ENCODE measurements at places on chromosomes 7 and 10. TPM values are rescaled to one million over a fixed set of nuclear protein-coding genes. Genes with fewer than 3 reads are reported as not detected.

DNA sequence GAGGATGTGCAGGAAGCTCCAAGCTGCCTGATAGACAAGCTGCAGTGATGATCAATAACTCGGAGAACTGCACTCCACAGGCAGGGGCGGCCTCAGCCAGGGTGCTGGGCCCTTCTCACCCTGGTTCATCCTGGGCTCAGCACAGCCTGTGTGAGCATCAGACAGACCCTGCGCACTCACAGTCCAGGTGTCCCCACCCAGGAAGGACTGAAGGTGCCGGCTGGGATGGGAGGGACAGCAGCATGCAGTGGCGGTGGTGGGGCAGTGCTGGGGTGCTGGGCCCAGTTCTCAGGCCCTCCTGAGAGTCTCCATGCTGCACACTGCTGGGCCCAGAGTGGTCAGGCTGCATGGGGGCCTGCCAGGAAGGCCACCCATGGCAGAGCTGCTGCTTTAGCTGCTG, 74.1 kb downstream of the ITIH5 start:
- no peak for DNase-seq

GRCh38 chr7:147008530-147008929, 891.9 kb downstream of the CNTNAP2 start:
- no peak for DNase-seq

DNA sequence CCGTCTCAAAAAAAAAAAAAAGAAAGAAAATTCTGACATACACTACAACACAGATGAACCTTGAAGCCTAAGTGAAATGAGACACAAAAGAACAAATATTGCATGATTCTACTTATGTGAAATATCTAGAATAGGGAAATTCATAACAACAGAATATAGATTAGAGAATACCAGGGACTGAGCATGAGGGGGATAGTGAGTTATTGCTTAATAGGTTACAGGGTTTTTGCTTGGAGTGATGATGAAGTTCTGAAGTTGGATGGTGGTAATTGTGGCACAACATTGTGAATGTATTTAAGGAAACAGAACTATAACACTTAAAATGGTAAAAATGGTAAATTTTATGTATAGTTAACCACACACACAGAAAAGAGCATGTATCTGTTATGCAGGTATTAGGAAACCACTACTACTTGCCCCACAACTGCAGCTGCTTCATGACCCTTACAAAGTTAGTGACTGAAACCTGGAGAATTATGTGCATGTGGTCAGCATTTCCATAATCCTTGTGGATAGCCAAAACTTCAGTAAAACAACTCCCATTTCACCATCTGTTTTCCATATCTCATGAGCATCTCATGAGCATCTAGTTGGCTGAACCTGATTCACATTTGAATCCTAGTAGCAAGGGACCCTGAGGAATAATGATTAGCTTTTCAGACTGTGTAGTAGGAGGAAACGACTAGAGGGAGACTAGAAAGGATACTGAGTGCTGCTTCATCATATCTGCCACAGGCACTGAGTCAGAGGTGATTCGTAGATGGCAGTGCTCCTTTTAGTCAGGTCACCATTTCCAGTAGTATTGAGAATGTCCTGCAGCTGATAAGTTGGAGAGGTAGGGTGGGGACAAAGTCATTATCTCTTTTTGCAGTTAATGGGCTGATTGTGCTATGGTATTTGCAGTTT, 26.3 kb downstream of the SAMD8 start:
- DNase-seq, result no peak

GRCh38 chr7:127782075-127782474, 130.1 kb downstream of the SND1 start:
- DNase-seq, result no peak

GRCh38 chr10:97180363-97180755, 5.4 kb downstream of the SLIT1 start:
- DNase-seq, result no peak

- DNase-seq, result no peak
Observed at GRCh38 chr7:143811-144453, 48.4 kb upstream of the FAM20C start.

GRCh38 chr10:112720178-112720577, 229.9 kb upstream of the TCF7L2 start:
- DNase-seq, result no peak

DNA sequence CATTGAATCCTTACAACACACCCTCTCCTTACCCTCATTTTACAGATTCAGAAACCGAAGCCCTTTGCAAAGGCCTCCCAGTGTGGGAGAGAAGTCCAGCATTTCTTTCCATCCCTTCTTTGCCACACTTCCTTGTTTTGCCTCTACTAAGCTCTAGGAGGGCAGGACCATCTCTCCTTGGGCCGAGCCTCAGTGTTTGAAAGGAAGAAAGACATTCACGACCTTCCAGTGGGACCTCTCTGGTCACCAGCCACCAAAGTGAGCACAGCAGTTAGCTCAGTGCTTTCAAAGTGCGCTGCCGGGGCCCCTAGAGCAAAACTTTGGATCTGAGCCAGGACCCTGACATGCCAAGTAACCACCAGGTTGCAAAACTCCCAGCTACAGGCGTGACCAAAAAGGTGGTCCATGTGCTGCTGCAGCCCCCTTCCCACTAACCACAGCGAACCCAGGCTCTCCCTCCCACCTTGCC, 12.4 kb downstream of the CTBP2 start:
- DNase-seq, result no peak

DNA sequence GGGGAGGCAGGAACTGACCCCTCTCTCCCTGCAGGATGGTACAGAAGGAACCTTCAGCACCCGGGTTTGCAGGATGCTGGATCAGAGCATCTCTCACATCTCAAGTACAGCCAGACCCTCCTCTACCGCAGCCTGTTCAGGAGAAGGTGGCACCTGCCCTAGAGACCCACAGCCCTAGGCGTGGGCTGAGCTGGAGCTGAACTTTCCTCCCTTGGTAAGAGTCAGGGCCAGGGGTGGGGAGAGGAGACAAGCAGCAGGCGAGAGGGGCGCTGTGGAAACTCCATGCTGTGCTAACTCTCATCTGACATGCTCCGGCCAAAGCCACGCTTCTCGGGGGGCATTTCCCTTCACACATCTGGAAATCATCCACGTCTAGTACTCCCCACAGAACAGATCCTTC, 154.4 kb downstream of the DIP2C start:
- peak; percentile 44 for DNase-seq

- DNase-seq, result no peak
Observed at GRCh38 chr7:4842319-4843064, 19.3 kb downstream of the PAPOLB start.

DNA sequence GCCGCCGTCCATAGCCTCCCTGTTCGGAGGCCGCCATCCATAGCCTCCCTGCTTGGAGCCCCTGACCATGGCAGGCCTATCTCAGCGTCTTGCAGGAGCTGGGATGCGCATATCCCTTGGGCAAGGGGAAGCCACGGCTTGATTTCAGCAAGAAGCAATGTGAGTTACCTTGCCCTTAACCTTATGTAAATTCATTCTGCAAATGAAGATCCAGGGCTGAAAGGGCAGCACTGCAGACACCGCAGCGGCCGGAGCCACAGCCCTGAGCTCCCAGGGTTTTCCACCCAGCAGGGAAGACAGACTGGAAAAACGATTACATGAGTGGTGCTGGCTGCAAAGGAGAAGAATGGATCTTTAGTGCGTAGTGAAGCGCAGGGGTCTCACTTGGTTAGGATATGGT, 95.8 kb downstream of the SEC61G start:
- DNase-seq, result no peak

GRCh38 chr7:154832557-154833138, 170.3 kb downstream of the PAXIP1 start:
- DNase-seq, result no peak

DNA sequence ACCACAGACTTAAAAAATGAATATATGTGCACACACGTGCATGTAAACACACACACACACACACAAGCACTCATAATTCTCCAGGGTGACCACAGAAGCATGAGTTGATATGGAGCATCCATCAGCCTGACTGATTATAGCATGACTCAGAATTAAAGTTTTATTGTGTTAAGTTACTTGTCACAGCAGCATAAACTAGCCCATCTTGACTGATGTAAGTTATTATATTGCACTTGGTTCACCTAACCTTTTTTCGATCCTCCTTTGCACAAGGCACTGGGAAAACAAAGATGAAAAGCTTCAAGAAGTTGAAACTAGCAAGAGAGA, 18.8 kb upstream of the SLC35G1 start:
- no peak for DNase-seq

- no peak for DNase-seq
Observed at GRCh38 chr7:80135309-80136104, 876 bp downstream of the GNAI1 start.

DNA sequence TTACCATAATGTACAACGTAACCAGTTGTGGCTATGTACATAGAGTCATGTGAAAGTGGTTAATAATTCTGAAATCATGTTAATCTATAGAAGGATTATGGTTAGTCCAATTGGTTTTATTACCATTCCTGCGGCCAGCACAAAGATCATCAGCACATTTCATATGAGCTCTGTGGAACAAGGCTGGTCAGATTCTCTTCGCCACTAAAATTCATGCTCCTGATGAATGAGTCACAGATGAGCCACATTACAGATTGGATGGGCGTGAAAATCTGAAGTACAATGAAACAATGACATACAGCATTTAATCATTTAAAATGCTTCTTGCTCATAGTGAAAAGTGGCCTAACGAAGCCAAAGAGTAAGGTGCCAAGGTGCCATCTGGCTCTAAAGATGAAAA, 716.2 kb upstream of the PHF14 start:
- no peak for DNase-seq

DNA sequence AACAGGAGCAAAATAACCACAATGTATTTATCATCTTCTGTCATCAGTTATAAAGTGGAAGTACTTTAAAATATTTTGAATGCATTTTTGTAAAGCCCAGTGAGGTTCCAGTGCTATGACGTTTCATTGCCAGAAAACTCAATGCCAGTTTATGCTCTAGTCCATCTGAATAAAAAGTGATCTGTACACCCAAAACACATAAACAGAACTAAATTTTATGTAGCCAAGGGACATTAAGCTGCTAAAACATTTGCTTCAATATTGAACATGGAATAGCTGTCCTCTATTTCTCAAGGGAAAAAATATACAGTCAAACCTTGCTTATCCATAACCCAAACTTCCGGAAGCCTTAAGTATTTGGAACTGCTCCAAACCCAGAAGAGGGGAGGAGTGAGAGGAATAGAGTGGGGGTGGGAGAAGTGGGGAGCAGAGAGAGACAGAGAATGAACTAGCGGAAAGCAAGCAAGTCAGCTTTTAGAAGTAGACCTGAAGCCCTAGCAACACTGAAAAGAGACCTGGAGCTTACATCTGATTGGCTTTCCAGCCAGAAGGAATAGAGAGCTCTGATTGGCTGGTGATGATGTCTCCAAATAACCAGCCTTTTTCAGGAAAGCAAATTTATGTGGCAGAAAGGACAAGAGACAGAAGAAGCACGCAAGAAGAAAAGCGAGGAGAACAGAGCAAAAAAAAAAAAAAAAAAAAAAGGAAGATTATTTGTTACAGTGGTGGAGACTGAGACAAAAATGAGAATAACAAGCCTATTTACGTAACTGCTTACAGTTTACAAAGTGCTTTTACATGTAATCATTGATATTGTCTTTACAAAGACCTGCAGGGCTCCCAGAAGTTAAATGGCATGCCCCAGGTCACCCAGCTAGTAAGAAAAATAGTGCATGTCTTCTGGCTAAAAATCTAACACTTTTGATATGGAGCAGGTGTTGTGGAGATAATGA, 196.0 kb downstream of the RNLS start:
- no peak for DNase-seq

DNA sequence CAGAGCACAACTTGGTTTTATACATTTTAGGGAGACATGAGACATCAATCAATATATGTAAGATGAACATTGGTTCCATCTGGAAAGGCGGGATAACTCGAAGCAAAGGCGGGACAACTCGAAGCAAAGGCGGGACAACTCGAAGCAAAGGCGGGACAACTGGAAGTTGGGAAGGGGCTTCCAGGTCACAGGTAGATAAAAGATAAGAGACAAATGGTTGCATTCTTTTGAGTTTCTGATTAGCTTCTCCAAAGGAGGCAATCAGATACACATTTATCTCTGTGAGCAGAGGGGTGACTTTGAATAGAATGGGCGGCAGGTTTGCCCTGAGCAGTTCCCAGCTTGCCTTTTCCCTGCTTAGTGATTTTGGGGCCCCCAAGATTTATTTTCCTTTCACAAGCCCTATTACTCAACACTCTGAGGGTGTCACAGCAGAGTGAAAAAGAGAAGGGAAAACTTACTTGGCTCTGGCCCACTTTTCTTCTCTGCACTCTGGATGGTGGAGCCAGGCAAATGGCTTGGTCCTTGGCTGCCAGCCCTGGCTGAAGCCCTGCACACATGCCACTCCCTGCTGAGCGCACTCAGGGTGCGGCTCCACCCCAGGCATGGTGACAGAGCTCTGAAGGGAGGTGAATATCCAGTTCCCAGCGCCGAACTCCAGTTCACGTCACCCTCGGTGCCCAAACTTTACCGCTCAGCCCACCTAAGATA, 46.7 kb downstream of the PARD3 start:
- no peak for DNase-seq

- no peak for DNase-seq
Observed at GRCh38 chr10:104706886-104707285, 65.8 kb downstream of the SORCS3 start.

- DNase-seq, result no peak
Observed at GRCh38 chr7:100124301-100125230, 2.2 kb upstream of the MBLAC1 start.

GRCh38 chr7:133724694-133725093, 402.4 kb upstream of the LRGUK start:
- no peak for DNase-seq

DNA sequence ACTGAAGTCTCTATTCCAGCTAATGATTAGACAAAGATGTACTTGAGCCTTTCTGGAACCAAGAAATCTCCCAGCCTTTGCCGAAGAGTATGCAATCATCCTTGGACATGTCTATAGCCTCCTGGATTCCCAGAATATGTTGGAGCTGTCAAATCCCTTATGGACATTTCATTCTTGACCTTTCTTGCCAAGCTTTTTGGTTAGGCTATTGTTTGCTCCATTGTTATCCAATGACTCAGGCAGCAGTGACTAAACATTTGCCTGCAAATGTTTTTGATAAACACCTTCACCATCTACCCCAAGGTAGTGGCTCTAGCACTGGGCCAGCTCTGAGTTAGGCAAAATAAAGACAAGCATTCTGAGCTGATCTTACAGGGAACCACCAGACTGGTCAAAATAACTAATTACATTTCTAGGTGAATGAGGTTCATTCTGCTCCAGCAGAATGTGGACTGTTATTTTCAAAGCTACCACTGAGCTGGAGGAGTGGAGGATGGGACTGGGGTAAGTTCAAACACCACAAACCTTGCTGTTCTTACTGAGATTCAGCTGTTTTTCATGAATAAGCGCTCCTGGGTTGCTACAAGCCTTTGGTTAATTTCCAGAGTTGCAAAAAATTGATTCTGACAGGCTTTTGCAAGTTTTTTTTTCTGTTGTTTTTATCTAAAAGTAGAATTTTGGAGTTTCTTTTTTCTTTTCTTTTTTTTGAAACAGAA, 81.0 kb downstream of the TMEM270 start:
- DNase-seq, result no peak

The GJD4 gene
- total RNA-seq, result not detected

The NPSR1 gene
- total RNA-seq, result not detected

The TES gene
- 69.1 TPM for total RNA-seq

The NCF1 gene
- 23.8 TPM for total RNA-seq

The COL17A1 gene
- not detected for total RNA-seq

The KDM7A gene
- 14.5 TPM for total RNA-seq

The CLDN3 gene
- not detected for total RNA-seq

The TACR2 gene
- total RNA-seq, result not detected

The PALD1 gene
- total RNA-seq, result 1.4 TPM

All from natural killer cell treated with Interleukin-12 subunit alpha and Interleukin-12 subunit beta and Interleukin-15 and Interleukin-18, amount 100 ng/mL, for 72 hours (primary cell).